ENCODE measurements at places on chromosomes 12 and 14.

- no peak for DNase-seq
Observed at GRCh38 chr12:7937833-7938506, 2.0 kb upstream of the SLC2A3 start.

DNA sequence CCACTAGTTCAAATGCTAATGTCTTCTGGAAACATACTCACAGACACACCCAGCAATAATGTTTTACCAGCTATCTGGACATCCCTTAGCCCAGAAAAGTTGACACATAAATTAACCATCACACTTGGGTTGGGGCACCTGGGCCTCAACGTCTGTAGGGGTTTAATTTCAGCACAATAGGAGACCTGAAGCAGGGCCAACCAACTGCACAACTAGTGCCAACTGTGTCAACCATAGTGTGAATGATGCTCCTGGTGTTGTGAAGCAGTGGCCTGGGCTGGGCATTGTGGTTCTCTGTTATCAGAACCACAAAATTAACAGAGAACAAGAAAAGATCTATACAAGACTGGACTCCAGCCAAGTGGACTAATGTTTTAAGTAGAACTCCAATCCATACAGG, 106.7 kb upstream of the PPM1H start:
- DNase-seq, result no peak

DNA sequence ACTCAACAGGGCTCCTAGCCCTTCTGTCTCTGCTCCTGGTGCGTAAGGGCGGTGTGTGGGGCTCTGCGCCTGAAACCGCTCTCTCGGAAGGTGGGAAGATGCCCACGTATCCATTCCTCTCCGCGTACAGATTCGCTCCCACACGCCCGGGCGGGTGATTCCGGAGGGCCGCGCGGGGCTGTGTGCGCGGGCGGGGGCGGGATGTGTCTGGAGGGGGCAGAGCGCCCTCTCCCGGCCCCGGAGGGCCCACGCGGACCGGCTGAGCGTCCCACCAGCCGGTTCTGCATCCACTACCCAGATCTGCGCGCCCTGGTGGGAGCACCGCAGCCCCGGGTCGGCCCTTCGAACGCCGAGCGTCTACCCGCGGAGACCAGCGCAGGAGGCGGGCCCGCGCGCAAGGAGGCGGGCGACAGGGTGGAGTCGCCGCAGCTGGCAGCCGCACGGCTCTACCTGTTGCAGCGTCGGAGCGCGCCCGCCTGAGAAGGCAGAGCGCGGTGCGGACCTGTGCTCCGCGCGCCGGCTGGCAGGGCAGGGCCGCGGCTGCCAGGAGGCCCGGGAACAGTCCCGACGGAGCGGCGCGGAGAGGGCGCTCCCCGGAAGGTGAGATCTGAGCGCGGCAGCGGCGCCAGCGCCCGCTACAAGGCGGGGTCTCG, 1.4 kb upstream of the KCNK13 start:
- DNase-seq, result no peak

GRCh38 chr12:74584483-74585062, 46.9 kb downstream of the ATXN7L3B start:
- DNase-seq, result no peak

GRCh38 chr14:103094406-103095209, at the start of gene EXOC3L4:
TSS of gene EXOC3L4 (plus strand) at chr14:103094725. CDS start at chr14:103100220, 5,495 bp downstream.
- no peak for DNase-seq

GRCh38 chr12:131267576-131267975, 313.9 kb downstream of the ADGRD1 start:
- DNase-seq, result no peak

- no peak for DNase-seq
Observed at GRCh38 chr14:20807304-20808161, 4.9 kb upstream of the RNASE1 start.

DNA sequence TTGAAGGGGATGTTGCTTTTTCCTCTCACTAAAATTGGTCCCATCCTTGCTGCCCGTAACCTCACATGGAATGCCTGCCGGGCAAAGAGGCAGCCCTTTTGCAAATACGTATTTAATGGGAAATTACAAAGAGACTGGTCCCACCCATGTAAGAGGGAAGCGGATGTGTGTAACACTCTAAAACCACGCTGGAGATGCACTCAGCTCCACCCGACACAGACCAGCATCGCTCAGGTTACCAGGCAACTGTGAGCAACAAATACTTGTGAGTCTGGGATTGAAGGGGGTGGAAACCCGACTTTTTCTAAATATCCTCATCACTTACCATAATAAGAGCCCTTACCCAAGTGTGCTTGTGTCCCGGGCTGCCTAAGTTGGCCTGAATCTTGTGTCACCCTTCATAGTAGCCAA, 47.7 kb downstream of the ELK3 start:
- peak; percentile 92 for DNase-seq

GRCh38 chr12:124510301-124510970, 57.0 kb downstream of the NCOR2 start:
- no peak for DNase-seq

GRCh38 chr12:104740668-104741067, 217.4 kb downstream of the SLC41A2 start:
- no peak for DNase-seq

DNA sequence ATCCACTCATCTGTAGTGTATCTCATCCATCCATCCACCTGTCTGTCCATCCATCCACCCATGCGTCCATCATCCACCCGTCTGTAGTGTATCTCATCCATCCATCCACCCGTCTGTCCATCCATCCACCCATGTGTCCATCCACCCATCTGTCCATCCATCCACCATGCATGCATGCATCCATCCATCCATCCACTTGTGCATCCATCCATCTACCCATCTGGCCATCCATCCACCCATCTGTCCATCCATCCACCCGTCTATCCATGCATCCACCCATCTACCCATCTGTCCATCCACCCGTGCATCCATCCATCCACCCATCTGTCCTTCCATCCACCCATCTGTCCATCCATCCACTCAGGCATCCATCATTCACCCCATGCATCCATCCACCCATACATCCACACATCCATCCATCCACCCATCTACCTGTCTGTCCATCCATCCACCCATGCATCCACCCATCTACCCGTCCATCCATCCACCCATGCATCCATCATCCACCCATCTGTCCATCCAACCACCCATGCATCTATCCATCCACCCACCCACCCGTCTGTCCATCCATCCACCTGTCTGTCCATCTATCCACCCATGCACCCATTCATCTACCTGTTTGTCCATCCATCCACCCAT, 28.5 kb downstream of the FBRSL1 start:
- DNase-seq, result no peak

GRCh38 chr12:39467432-39467870, 24.5 kb upstream of the KIF21A start:
- DNase-seq, result no peak

DNA sequence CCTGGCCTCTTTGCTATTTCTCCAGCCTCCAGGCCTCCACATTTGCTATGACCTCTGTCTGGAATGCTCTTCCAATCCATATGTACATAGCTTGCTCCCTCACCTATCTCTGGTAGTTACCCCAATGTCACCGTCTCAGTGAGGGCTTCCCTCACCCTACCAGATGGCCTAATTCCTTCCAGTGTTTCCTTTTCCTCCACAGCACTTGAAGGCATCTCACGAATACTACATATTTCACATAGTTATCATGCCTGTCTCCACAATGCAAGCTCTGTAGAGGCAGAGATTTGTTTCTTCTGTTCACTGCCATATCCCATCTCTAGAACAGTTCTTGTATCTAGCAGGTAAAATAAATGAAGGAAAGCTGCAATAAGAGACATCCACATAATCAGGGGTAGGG, 21.3 kb upstream of the HSP90B1 start:
- DNase-seq, result no peak

GRCh38 chr12:98464190-98464589, 51.2 kb upstream of the TMPO start:
- DNase-seq, result no peak

- DNase-seq, result no peak
Observed at GRCh38 chr12:77053259-77053658, 12.1 kb downstream of the E2F7 start.

GRCh38 chr12:87870493-87871460, 158.4 kb downstream of the C12orf50 start:
- no peak for DNase-seq

- DNase-seq, result no peak
Observed at GRCh38 chr12:39835517-39836489, 216.2 kb upstream of the ABCD2 start.

- no peak for DNase-seq
Observed at GRCh38 chr14:90428676-90429075, 31.8 kb downstream of the CALM1 start.

- peak; percentile 45 for DNase-seq
Observed at GRCh38 chr12:55847033-55847432, 4.3 kb upstream of the MMP19 start.

DNA sequence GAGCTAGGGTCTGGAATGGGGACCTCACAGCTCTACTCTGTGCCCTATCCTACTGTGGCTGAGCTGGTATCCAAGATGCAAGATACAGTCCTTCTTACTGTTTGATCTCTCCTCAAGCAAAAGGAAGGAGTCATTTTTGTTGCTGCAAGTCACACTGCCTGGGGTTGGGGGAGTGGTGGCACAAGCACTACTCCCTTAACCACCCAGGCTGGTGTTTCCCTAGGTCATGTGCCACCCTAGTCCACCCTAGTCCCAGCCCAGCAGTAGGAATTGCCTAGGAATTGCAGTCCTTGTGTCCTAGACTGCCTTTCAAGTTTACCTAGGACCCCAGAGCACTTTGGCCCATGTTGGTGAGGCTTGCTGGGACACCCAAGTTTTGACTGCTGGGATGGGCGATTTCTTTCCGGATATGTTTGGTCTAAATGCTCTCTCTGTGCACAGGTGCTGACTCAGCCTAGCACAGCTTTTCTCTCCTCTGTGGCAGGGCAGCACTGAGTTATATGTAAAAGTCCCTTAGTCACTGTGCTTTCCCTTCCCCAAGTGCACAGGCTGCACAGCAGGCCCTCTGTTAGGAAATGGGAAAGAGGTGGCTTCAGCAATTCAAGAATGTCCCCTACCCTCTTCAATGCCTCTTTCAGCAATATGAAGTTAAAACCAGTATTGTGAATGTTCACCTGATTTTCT, 54.9 kb downstream of the SLC6A15 start:
- no peak for DNase-seq

DNA sequence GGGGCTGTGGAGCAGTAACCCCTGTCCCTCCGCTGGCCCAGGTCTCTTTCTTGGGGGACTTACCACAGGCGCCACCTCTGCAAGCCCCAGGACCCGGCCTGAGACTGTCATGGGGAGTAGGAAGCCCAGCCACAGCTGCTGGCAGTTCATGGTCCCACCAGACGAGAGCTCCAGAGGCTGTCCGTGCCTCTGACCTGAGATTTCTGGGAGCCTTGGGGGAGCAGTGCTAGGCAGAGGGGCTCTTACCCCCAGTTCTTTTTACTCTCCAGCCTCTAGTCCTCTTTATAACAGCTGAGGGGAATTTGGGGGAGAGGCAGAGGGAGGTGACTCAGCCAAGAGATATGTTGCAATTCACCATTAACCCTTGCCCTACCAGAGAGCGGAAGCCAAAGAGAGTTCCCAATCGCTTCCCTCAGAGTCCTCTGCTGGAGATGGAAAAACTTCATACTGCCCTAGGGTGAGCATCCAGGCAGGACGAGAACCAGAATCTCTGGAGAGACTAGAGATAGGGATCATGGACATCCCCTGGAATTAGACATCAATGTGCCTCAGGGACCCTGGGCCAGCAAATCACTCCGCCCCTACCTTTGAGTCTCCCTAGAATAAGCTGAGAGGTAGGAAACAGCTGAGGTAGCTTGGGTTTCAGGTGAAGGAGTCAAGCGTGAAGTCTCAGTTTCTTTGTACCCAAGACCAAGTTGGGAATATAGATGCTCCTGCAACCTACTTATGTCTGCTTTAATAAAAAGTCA, at the start of gene MMP19:
Gene MMP19 (minus strand): TSS at position 256 of the 749 bp plus-strand sequence. CDS start 106 bp downstream, at position 150.
- DNase-seq, result peak; percentile 34

DNA sequence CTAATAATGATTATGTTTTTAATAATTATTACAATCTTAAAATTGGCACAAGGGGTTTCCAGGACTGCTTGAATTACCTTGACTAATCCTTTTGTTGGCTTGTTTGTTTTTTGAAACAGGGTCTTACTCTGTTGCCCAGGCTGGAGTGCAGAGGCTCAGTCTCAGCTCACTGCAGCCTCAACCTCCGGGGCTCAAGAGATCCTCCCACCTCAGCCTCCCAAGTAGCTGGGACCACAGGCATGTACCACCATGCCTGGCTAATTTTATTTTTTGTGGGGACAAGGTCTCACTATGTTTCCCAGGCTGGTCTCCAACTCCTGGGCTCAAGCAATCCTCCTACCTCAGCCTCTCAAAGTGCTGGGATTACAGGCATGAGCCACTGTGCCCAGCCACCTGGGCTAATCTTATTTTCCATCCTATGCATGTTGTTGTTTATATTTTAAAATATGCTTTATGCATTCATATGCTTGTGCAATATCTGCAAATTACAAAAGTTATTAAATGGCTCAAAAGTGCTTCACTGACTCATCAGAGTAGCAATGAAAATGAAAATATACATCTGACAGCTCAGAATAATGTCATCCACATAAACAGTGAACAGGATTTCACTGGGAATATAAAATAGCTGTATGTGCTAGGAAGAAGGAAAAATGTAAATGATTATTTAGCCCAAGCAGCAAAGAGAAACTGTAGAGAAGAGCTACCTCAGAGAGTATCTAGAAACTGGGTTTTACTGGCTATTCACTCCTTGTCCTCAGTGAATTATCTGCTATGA, 24.8 kb upstream of the PLEKHG6 start:
- DNase-seq, result no peak

GRCh38 chr12:6765048-6765633, 1.0 kb upstream of the PTMS start:
- no peak for DNase-seq

GRCh38 chr12:95397571-95397970, 76.4 kb upstream of the METAP2 start:
- DNase-seq, result no peak

DNA sequence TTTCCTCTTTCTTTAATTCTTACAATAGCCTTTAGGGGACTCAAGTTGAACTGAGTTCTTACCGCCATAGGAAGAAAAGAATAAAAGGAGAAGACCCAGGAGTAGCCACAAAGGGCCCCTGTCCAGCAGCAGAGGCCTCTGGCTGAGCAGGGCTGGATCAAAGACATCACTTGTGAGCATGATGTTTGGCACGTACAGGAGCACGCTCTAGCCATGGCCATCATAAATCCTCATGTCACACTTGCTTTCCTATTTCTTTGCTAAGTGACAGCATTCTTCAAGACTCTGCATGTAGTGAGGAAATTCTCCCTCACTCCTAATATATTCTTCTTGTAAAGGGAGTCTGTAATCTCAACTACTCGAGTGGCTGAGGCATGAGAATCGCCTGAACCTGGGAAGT, 15.7 kb downstream of the CLEC4C start:
- no peak for DNase-seq
